Posterior vena cava (tissue), 2 donors: ENCODE measurements at places on chromosomes 1 and 21. TPM values are rescaled to one million over a fixed set of nuclear protein-coding genes. Genes with fewer than 3 reads are reported as not detected.

DNA sequence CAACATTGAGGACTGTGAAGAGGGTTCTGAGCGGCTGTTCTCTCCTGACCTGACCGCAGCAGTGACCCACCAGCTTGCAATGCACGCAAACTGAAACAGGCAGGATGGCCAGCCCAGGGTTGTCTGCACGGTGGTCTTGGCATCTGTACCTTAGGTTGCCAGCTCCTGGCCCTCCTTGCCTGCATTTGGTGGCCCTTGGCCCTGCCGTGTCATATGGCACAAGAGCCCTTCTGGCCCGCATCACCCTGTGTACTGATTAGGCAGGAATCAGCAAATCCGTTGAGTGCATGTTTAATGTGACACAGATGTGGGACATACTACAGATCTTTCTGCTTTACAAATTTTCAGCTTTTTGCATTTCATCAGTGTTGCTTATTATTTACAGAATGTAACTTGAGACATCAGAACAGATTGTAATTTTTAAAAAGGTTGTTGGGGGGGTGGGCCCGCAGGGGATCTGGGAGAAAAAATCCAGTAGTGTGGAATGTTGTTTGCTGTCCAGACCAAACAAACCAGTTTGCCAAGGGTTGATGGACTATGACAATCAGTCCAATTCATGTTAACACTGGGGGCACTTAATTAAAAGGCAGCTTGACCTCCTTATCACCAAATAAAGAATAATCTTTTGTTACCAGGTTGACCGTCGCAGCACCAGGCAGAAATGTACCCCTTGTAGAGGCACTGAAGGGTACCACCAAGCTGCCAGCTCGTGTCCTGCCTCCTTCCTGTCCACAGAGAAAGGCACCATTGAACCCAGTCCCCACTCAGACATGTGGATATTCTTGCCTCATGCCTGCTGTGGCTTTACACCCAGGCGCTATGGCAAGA, 132.6 kb downstream of the DHRS3 start:
- DNase-seq: no peak

DNA sequence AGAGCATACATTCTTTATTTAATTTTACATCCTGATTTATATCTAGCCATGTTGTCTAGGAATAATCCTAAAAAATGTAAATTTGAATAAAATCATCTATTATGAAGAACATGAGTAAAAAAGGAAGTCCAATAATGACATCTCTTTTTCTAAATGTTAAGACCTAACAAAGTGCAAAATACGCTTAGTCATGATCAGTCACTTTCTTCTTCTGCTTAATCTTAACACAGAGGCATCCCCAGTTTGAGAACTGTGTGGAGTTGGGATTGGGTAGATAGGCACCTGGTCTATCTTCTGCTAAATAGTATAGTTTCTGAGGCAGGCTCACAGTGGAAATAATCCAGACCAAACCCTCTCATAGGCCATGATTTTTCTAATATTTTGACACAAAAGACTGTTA, 311.7 kb upstream of the LRRC7 start:
- DNase-seq: no peak

DNA sequence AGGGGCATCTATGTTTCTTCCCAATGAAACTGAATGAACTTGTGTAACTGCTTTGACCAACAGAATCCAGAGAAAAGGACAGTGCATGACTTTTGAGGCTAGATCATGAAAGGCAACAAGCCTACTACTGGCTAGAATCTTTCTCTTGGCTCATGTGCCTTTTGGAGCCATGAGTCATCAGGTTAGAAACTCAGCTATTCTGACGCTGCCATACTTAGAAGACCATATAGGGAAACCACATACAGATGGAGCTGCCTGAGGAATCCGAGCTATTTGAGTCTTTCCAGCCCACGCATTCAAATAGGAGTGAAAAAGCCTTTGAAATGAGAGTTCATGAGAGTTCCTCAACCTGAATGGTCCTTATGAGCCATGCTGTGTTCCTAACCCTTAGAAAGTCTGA, 738.5 kb upstream of the CHRM3 start:
- DNase-seq: no peak

Gene FMO2
- 42.3 TPM for total RNA-seq

GRCh38 chr1:224852901-224853568, 76.4 kb upstream of the DNAH14 start:
- DNase-seq: no peak

DNA sequence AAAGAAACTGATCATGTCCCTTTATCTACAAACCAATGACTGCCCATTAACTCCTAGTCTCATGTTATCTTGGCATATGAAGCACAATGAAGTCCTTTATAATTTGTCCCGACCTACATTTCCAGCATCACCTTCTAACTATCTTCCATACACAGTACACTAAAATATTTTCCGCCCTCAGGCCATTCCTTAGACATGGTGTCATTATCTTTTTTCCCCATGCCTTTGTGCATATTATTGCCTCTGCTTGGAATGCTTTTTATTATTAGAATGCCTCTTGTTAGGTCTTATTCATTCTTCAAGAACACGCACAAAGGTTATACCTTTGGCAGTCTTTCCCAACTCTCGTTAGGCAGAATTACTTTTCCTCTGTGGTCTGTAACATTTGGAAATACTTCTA, 39.6 kb downstream of the ATG4C start:
- DNase-seq: no peak

- no peak for DNase-seq
These were observed 3.2 kb upstream of the LIX1L start for GRCh38 chr1:145961109-145961424.
